ENCODE measurements at places on chromosomes 13 and 19.

DNA sequence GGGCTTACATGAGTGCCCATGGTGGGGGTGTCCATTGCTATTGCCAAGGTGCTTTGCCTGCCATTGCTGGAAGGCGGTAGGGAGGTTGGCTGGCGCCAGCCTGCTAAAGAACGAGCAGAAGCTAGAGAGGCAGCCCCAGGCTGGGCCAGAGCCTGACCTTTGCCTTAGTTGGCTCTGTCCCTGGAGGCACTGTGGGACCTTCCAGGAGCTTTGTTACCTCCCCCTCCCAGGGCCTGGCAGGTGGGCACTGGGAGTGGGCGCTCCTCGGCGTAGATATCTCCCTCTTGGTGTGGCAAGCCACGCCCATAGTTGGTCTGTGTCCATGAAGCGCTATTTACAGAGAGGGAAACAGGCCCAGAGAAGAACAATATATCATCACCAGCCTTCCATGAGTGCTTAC is 2.3 kb upstream of the SLC25A42 start:
- DNase-seq = no peak

- peak; percentile 73 for DNase-seq
These were observed 729 bp upstream of the MADCAM1 start for GRCh38 chr19:495402-496111.

- no peak for DNase-seq
These were observed 115.4 kb upstream of the TMTC4 start for GRCh38 chr13:100789968-100790367.

DNA sequence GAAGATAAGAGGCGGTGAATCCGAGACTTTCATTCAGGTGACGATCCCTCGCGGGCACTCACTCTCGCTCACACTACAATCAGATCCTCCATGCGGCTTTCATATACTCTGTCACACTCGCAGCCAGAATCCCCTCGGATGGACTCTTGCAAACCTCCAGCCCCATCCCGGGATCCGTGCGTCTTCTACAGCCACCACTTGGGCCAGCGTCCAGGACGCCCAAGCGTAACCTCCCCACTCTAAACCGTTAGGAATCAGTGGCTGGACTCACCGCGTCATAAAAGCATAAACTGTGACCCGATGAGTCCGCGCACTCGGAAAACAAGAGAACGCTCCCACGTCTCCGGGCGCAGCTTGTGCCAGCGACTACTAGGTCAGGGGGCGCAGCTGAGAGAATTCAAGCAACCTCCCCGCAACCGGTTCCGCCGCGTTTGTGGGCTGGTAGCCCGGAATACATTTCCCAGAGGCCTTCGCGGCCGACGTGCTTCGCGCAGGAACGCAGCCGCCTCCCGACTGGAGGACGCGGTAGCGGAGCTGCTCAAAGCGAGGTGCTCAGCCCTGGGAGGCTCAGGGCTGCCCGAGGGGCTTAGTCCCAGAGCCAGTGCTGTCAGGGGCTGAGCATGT is 27.6 kb downstream of the ZNF607 start:
- peak; percentile 79 for DNase-seq

DNA sequence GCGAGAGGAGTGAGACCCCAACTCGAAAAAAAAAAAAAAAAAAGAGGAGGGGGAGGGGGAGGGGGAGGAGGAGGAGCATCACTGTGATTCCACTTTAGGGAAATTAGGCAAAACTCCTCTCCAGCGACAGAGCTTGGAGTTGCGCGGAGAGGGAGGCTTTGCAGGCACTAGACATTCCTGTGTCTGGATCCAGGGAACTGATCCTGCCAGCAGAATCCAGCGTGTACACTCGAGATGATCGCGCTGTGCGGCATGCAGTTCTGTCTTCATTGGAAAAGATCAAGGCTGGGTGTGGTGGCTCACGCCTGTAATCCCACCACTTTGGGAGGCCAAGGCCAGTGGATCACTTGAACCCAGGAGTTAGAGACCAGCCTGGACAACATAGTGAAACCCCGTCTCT is 29.6 kb upstream of the KLF2 start:
- no peak for DNase-seq

DNA sequence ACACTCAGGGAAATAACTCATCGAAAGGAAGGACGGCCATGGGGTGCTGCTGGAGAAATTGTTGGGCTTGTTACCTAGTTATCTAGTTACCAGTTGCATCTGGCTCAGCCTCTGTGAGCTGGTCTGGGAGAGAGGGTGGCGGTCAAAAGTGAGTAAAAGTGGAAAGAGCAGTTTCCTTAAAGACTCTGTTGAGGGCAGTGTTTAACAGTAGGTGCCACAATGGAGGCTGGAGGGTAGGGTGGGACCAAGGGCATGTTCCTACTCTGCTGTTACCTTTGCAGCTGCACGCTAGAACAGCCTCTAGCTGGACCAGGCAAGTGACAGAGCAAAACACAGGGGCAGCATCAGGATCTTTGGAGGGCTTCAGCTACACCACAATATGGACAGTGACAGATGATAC is 228.8 kb upstream of the STARD13 start:
- DNase-seq = no peak

- DNase-seq = no peak
These were observed 14.6 kb downstream of the GSX1 start for GRCh38 chr13:27806744-27807387.

GRCh38 chr19:52415711-52416110 is 13.2 kb upstream of the ZNF534 start:
- DNase-seq = no peak

DNA sequence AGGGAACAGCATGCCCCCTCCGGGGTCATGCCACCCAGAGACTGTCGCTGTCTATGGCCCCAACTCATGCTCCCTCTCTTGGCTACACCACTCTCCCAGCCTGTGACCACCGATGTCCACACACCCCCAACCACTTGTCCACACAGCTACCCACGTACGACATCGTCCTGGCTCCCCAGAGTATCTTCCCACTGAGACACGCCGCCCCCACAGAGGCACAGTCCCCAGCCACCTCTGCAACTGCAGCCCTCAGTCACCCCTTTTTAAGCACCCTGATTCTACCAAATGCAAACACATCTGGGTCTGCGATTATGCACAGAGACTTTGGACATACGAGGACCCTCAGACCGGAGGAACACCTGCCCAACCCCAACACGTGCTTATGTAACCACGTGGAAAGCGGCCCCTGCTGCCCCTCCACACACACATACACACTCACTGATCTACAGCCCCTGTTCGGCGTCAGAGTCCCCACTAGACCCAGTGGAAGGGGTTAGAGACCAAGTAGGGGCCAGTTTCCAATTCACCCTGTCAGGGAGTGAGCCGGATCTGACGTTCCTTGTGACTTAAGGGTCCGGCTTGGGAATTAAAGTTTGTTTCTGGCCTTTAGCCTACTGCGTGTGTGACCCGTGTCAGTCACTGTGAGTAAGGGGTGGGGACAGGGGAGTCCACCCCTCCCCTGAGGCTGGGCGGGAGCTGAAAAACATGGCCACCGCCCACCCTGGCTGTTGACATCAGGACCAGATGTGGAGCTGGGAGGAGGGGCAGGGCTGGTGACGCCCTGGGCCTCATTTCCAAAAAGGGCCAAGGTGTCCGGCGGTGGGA is 11.9 kb upstream of the AXL start:
- DNase-seq = no peak

DNA sequence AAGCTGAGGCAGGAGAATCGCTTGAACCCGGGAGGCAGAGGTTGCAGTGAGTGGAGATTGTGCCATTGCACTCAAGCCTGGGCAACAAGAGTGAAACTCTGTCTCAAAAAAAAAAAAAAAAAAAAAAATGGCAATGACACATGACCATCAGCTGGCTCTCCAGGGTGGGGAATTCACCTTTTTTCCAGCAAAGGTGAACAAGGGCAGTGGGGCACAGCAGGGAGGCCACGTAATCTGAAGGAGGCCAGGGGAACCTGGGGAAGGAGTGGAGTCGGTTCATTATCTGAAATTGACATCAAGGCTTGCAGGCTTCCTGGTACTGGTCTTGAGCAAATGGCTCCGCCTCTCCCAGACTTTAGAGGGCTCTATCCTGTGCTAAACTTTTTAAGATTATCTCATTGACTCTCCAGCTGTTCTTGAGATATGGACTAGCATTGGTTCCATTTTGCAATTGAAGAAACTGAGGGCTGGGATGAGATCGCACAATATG is 28.1 kb downstream of the KEAP1 start:
- no peak for DNase-seq

- DNase-seq = no peak
These were observed 4.6 kb upstream of the ITGBL1 start for GRCh38 chr13:101447852-101448251.

DNA sequence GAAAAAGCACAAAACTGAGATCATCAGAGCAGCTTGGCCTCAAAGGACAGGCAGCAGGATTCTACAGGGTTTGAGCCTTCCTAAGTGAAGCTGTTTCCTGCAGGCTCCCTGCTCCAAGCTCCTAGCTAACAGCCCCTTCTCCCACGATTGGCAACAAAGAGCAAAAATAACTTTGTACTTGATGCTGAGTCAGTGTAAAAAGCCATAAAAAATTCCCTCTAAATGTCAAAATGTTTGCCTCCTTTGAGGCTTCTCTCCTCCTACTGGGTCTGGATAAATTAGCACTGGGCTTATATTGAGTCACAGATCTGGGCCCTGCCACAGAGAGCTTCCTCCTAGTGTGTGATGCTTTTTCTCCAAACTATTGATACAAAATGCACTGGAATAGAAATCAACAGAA is 153.3 kb downstream of the TNFRSF19 start:
- no peak for DNase-seq

GRCh38 chr19:9324584-9324962 is 594 bp downstream of the ZNF559 start:
- no peak for DNase-seq

DNA sequence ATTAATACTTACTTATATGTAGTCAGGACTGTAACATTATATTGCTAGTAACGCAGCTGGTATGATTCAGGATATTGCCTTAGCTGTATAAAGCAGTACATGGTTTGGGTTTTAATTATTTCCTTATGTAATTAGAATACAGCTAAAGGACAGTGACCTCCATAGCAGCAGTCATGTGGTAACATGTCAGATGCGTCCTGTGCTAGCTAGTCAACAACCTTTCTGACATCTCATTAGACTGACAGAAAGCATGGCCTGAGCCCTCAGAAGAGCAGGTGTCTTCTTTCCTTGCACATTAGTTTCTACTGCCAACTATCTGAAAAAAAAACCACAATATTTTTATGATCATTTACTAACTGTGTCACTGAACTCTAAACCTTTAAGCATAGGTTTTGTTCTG is 122.2 kb downstream of the MAB21L1 start:
- DNase-seq = no peak

DNA sequence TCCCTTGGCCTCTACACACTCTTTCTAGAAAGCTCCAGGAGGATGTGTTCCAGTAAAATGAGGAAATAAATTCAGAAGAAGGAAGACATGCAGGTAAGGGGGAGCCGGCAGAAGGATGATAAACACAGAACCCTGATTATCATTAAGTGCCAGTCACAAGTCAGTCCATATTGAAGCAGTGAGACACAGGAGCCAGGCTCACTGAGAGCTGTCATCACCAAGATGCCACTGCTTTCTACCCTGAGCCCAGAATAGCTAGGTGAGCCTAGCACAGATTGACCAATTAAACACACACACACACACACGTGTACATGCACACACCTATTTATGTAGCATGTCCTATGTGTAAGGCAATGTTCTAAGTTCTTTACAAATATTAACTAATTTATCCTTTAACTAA is 211.4 kb upstream of the IPO5 start:
- no peak for DNase-seq

GRCh38 chr19:57034544-57034943 is 85.2 kb upstream of the USP29 start:
- DNase-seq = no peak

- no peak for DNase-seq
These were observed 747 bp upstream of the MARK4 start for GRCh38 chr19:45250216-45250831.

DNA sequence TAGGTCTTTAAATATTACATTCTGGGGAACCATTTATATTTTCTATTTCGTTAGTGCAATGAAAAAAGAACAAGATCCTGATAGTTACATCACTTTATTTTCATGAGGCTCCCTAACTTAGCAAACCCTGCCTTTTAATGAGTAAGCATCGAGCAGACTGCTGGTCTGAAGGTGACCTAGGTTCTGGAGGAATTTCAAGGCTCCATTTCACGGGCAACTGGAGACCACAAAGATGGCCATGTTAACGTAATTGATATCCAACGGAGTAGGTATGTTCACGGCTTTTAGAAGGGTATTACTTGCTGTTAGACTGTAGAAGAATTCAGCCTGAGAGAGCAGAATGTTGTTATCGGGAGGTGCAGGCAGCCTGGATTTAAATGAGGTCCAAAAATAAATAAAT is 1597.6 kb downstream of the EFNB2 start:
- DNase-seq = no peak

- no peak for DNase-seq
These were observed 42.1 kb upstream of the EBPL start for GRCh38 chr13:49733181-49733951.

DNA sequence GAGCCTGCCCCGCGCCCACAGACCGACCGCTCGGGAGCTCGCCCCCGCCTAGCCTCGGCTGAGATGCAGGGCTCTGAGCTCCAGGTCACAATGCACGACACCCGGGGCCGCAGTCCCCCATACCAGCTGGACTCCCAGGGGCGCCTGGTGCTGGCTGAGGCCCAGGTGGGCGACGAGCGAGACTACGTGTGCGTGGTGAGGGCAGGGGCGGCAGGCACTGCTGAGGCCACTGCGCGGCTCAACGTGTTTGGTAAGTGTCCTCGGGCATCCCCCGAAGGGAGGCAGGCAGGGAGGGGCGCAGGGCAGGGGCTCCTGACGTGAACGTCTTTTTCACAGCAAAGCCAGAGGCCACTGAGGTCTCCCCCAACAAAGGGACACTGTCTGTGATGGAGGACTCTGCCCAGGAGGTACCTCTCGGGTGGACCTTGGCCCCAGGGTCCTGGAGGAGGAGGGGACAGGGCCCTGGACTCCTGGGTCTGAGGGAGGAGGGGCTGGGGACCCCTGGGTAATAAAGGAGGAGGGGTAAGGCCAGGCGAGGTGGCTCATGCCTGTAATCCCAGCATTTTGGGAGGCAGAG is 3.3 kb downstream of the BCAM start:
- no peak for DNase-seq

DNA sequence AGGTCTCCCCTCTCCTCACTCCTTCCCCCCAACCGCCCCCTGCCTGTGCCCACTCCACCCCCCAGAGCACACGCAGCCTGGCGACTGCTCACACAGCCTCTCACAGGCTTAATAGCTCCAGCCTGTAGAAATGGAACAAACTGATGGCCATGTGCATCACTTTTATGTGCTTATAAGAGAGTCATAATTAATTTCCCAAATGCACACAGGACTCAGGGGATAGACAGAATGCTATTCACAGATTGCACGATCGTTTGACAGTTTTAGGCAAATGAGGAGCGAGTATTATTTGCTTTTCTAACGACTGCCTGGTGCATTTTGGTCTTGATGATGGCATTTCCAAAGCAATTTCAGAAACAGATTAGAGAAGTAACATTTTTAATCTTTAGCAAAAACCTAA is 97.7 kb upstream of the VSTM2B start:
- no peak for DNase-seq

DNA sequence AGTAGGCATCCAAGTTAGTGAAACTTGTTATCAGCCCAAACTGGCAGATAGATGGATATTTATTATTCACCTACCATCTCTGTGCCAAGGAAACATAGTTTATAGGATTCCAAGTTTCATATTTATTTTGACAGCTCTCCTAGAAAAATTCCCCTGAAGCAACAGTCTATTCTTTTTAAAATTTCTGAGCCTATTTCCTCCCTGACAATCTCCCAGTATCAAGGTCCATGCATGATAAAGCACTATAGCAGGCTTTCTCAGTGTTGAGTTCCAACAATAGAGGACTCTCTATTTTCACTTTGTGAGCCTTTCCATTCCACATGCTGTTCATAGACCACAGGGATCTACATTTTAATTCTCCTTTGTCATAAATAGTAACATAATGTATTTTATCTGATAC is 312.6 kb downstream of the SLITRK6 start:
- no peak for DNase-seq

GRCh38 chr19:44617110-44617880 is 3.9 kb downstream of the IGSF23 start:
- DNase-seq = no peak
